Pancreas (tissue), 10 donors: ENCODE measurements at places on chromosomes 1 and 21.

- H3K4me3 ChIP-seq: no peak overlapping the region
- peak overlapping the region; percentile 51 for H3K27ac ChIP-seq
- no peak for DNase-seq
- H3K4me1 ChIP-seq: no peaks in the 10 kb centered on the region
- H3K27me3 ChIP-seq: no peaks in the 10 kb centered on the region
Observed at GRCh38 chr1:159000625-159001024, 9.1 kb upstream of the IFI16 start.

DNA sequence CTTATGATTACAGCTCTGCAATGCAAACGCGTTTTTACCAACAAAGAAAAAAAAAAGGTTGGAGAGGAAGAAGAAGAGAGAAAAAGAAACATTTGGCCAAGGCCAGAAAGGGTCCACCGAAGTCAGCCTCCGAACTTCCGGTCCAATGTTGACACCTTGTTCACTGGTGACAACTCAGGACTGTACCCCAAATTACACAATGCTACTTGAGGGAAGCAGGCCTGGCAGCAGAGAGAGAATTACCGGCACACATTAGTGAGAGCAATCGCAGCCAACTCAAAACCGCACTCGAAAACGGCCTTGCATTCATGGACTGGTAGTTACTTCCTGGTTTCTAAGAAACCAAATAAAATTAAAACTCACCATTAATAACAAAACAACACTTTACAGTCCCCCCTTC lies 652.5 kb downstream of the KIF26B start:
- DNase-seq: no peak
- H3K27me3 ChIP-seq: no peaks in the 10 kb centered on the region
- H3K36me3 ChIP-seq: no peaks in the 10 kb centered on the region
- H3K4me1 ChIP-seq: no peaks in the 10 kb centered on the region

DNA sequence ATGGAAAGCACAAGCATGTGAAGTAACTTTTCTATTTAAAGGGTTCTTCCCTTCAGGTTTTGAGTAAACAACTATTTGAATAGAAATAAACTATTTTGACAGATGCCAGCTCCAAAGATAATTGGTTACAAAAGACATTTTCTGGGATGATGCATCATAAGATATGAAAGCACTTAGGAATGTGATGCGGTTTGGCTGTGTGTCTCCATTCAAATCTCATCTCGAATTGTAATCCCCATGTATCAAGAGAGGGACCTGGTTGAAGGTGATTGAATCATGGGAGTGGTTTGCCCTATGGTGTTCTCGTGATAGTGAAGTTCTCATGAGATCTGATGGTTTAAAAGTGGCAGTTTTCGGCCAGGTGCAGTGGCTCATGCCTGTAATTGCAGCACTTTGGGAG lies 6.4 kb downstream of the DISP1 start:
- DNase-seq: no peak
- H3K36me3 ChIP-seq: no peaks in the 10 kb centered on the region

- no peak overlapping the region for H3K27ac ChIP-seq
- no peaks in the 10 kb centered on the region for H3K27me3 ChIP-seq
- no peak overlapping the region for H3K4me3 ChIP-seq
- DNase-seq: no peak
Observed at GRCh38 chr1:38334930-38335592, 288.5 kb upstream of the POU3F1 start.
